Activated T-cell treated with anti-CD3 and anti-CD28 coated beads, Interleukin-2, amount 50 U/mL, for 72 hours (primary cell): ENCODE measurements at places on chromosomes 12 and 14. TPM values are rescaled to one million over a fixed set of nuclear protein-coding genes. Genes with fewer than 3 reads are reported as not detected.

The SYT10 gene
- not detected for total RNA-seq

The JKAMP gene
- total RNA-seq, result 21.0 TPM

The ST8SIA1 gene
- 8.7 TPM for total RNA-seq

The LAG3 gene
- total RNA-seq, result 188 TPM

The TCTN2 gene
- 5.9 TPM for total RNA-seq

The MYO1H gene
- not detected for total RNA-seq

The DHRS2 gene
- 10.6 TPM for total RNA-seq

The SPIC gene
- not detected for total RNA-seq

The FOXN4 gene
- not detected for total RNA-seq

The FSCB gene
- not detected for total RNA-seq

The TMPRSS12 gene
- not detected for total RNA-seq

The ZNF140 gene
- 31.7 TPM for total RNA-seq

The FAR2 gene
- 2.5 TPM for total RNA-seq

The INSM2 gene
- not detected for total RNA-seq

The LPCAT3 gene
- 28.3 TPM for total RNA-seq

The KRT79 gene
- 0.26 TPM for total RNA-seq

The LUM gene
- total RNA-seq, result not detected

The GOLGA5 gene
- 24.2 TPM for total RNA-seq

The PLBD1 gene
- not detected for total RNA-seq

The NRIP2 gene
- not detected for total RNA-seq

The ESPL1 gene
- total RNA-seq, result 75.5 TPM

The CLEC9A gene
- not detected for total RNA-seq

The SMCO2 gene
- 0.72 TPM for total RNA-seq

The KLRK1 gene
- total RNA-seq, result 23.6 TPM

The RTN1 gene
- total RNA-seq, result not detected

The MAP1LC3B2 gene
- total RNA-seq, result 2.1 TPM

The KRT73 gene
- 1.3 TPM for total RNA-seq

The PRMT5 gene
- 79.2 TPM for total RNA-seq

The MYF5 gene
- total RNA-seq, result not detected

The LRTM2 gene
- total RNA-seq, result 0.14 TPM

The BEST3 gene
- not detected for total RNA-seq

The MMP14 gene
- total RNA-seq, result 6.8 TPM

The KCNH3 gene
- total RNA-seq, result 1.5 TPM

The TSPAN19 gene
- not detected for total RNA-seq

The RIC8B gene
- total RNA-seq, result 15.2 TPM

The NANOG gene
- not detected for total RNA-seq

The DNAH10 gene
- total RNA-seq, result 0.44 TPM

The LMO3 gene
- total RNA-seq, result not detected

The LRRK2 gene
- total RNA-seq, result not detected

The MBIP gene
- 35.2 TPM for total RNA-seq

The CD69 gene
- total RNA-seq, result 158 TPM

The NGDN gene
- 71.0 TPM for total RNA-seq

The TPPP2 gene
- not detected for total RNA-seq

The IFNG-AS1 gene
- total RNA-seq, result not detected

The PTGER2 gene
- 9.6 TPM for total RNA-seq

The DTX3 gene
- 52.7 TPM for total RNA-seq

The RDH5 gene
- 9.3 TPM for total RNA-seq

The FAM186B gene
- total RNA-seq, result 0.82 TPM

The MAP3K12 gene
- total RNA-seq, result 18.8 TPM

The DEPDC4 gene
- total RNA-seq, result 4.1 TPM

The KLRC2 gene
- 1.4 TPM for total RNA-seq

The SDSL gene
- total RNA-seq, result 0.29 TPM

The RERG gene
- not detected for total RNA-seq

The TAS2R13 gene
- 0.53 TPM for total RNA-seq

The BCL11B gene
- total RNA-seq, result 58.0 TPM

The STAT2 gene
- total RNA-seq, result 121 TPM
